Stimulated activated CD4-positive, alpha-beta T cell treated with anti-CD3 and anti-CD28 coated beads, Interleukin-12 subunit alpha, Interleukin-12 subunit beta, amount 100 ng/mL, for 4 hours (primary cell): ENCODE measurements at places on chromosomes 5 and 9.
A peak's percentile ranks its signal among the peaks of the same experiment; 100 is the strongest.

- no peak for DNase-seq
Measured at GRCh38 chr5:177470759-177471536, 2.5 kb downstream of the DBN1 start.

DNA sequence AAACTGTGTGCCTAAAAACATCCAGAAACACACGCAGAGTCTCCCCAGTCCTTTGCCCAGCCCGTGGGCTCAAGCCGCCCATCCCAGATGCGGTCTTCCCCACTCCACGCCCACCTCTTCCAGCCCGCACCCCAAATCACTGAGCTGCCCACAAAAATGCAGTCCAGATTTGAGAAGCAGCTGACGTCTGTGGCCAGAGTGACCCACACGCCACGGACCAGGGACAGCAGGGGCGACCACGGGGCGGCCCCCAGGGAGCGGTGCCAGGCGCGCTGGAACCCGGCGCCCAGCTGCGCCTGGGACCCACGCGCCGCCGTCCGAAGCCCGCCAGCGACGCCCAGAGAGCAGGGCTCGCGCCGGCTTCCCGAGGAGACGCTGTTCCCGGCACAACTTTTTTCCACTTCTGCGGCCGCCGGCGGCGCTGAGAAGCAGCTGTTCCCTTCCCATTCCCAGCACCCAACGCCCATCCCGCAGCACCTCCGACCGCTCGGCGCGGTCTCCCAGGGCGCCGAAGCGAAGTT lies 674 bp downstream of the LHFPL2 start:
- no peak for DNase-seq

DNA sequence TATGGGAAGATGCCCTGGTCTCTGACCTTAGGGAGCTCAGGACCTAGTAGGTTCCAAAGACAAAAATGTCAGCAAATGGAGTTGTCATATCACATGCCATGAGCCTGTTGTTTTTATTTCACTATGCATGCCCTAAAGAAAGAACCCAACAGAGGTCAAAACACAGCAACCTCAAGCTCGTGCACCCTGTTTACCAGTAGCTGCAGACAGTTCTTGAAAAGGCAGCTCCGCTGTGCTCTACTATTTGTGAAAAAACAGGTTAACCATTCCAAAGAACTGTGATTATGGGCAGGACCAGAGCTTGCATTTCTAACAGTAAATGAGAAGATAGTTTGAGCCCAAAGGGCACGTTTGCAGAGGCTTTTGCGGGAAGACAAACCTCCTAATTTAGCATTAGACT lies 22.8 kb downstream of the ITK start:
- DNase-seq: no peak

DNA sequence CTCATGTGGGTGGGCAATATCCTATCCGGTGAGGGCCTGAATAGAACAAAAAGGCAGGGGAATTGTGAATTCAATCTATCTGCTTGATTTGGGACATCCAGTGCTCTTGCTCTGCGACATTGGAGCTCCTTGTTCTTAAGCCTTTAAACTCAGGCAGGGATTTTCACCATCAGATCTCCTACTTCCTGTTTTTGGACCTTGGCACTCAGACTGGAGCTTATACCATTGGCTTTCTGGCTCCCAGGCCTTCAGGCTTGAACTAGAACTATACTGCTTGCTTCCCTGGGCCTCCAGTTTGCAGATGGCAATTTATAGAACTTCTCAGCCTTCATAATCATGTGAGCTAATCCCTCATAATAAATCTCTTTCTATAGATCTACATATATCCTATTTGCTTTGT lies 134.3 kb upstream of the CLINT1 start:
- DNase-seq: no peak

GRCh38 chr5:95808686-95809413 lies 13.7 kb downstream of the GLRX start:
- DNase-seq: peak; percentile 57

DNA sequence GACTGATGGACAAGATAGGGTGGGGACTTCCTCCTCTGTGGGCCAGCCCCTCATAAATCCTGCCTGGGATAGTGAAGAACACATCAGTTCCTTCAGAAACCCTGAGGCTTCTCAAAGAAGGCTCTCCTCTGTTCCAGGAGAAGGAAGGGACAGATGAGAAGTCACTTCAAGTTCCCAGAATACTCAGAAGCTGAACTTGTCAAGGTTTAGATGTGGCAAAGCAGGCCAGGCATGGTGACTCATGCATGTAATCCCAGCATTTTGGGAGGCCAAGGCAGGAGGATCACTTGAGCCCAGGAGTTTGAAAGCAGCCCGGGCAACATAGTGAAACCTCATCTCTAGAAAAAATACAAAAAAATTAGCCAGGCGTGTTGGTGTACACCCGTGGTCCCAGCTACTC lies 38.5 kb downstream of the STOM start:
- no peak for DNase-seq

DNA sequence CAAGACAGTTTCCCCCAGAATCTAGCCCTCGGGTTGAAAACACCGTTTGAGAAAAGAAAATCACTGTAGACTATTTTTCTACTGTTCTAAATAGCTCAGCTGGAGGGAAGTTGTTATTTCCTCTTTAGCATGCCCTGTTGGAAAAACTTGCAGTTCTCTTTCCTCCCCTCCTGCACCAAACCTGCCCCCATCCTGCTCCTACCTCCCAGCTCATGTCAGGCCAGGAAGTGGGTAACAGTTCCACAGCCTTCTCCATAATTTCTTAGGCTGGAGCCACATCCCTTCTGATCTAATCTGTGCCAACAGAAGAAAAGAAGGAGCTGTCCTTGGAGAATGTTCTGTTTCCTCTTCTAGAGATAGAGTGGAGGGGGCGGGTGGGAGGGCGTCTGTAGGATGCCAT lies 437.7 kb downstream of the SPOCK1 start:
- DNase-seq: no peak

DNA sequence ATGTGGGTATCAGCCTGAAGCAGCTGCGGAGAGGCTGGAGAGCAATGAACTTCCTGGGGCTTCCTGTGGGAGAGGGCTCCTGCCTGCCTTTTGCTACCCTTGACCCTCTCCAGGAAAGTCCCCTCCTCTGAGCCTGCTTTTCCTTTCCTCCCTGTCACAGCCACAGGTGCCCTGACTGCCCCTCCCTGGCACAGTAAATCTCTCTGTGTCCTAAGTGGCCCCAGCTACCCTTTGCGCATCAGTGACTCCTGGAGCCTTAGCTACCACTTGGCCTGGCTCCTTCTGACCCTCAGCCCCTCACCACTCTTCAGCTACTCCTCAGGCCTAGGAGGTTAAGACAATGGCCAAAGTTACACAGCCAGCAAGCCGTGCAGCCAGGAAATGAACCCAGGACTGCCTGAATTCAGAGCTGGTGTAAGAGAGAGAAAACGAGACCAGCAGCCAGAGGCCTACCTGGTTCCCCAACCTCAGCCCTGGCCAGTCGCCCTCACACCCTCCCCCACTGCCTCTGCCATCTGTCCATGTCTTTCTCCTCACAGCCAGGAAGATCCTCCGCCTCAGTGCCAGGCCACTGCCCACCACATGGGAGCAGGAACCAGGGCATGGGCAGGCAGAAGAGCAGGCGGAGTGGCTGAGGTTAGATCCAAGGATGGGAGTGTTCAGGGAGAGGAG lies 18.6 kb downstream of the CNTFR start:
- no peak for DNase-seq

GRCh38 chr5:153623751-153624450 lies 133.4 kb downstream of the GRIA1 start:
- DNase-seq: no peak

GRCh38 chr5:100840370-100840769 lies 62.7 kb downstream of the ST8SIA4 start:
- DNase-seq: no peak

GRCh38 chr5:156678484-156678883 lies 171.6 kb upstream of the PPP1R2B start:
- no peak for DNase-seq

- DNase-seq: no peak
Measured at GRCh38 chr5:154603953-154604679, 126.1 kb upstream of the HAND1 start.

DNA sequence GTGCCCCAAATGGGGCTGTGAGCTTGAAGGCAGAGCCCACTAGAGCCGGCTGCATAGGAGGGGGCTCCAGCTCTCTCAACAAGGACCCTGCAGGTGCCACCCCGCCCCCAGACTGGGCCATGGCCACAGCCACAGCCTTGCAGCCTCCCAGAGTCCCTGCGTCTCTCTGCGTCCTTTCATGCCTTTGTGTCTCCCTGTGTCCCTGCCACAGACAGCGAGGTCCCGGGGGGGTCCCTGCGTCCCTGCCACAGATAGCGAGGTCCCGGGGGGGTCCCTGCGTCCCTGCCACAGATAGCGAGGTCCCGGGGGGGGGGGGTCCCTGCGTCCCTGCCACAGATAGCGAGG lies 6.3 kb downstream of the NOXA1 start:
- DNase-seq: no peak

GRCh38 chr9:21286659-21287058 lies 18.5 kb downstream of the IFNA5 start:
- no peak for DNase-seq

GRCh38 chr5:60356745-60357144 lies 343.2 kb downstream of the DEPDC1B start:
- DNase-seq: no peak

- DNase-seq: peak; percentile 5
Measured at GRCh38 chr5:74903165-74903787, 37.1 kb upstream of the FAM169A start.

DNA sequence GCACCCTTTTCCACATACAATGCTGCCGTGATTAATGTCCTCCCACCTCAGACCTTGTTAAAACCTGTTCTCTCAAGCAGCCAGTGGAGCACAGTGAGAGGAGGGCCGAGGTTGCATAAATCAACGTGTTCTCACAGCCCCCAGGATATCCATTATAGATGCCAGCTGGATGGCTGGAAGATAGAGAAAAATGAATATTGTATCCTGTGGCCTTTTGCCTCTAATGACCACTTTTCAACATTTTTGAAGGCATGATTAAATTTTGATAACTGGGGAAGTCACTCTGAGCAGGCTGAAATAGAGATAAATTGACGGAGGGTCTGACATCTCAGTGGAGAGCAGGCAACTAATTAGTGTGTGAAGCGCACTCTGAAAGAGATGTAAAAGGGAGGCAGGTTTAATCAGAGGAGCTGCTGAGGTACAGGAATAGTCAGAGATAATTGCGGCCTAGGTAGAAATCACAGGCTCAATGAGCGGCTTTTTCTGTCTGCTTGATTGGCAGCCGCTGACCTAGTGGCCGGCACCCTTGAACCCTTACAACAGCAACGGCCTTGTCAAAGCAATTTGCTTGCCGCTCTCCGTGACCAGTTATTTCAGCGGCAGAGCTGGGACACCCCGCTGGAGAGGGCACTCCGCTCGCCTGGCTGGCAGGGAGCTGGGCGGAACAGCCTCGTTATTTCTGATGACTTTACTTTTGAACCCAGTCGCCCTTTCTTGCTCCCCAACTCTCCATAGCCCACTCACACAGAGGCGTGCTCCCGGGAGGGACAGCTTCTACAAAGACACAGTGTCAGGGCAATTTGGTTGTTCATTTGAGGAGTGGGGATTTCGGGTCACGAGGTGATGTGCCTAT lies 560.7 kb downstream of the PSAT1 start:
- no peak for DNase-seq

DNA sequence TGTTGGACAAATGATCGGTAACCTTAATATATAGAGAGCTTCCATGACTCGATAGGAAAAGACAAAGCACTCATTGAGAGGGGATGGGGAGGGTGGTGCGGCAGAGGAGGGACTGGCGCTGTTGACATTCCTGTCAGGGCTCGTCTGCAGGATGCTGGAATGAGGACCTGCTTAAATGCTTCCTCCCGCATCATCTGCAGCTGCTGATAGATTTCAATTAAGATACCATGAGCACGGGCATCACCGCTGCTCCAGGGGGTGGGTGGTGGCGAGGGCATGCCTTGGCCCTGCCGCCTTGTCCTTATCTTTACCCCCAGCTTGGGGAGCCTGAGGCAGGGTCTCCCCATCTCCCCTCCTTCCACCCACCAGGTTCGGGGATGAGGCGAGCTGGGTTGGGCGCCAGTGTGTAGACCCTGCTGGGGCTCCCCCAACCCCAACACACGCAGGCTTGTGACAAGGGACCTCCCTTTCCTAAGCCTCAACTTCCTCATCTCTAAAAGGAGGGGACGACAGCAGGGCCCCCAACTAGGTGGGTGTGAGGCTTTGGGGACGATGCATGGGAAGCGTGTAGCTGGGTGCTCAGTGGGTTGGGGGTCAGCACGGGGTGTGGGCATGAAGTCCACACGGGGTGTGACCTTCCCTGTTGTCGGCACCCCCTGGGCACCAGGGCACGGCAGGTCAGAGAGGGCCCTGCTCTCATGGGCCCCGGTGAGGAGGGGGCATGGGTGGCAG lies 11.7 kb upstream of the QRFP start:
- DNase-seq: no peak

GRCh38 chr5:153896701-153897100 lies 142.0 kb downstream of the FAM114A2 start:
- no peak for DNase-seq

- DNase-seq: no peak
Measured at GRCh38 chr5:17257705-17258273, 40.4 kb downstream of the BASP1 start.

DNA sequence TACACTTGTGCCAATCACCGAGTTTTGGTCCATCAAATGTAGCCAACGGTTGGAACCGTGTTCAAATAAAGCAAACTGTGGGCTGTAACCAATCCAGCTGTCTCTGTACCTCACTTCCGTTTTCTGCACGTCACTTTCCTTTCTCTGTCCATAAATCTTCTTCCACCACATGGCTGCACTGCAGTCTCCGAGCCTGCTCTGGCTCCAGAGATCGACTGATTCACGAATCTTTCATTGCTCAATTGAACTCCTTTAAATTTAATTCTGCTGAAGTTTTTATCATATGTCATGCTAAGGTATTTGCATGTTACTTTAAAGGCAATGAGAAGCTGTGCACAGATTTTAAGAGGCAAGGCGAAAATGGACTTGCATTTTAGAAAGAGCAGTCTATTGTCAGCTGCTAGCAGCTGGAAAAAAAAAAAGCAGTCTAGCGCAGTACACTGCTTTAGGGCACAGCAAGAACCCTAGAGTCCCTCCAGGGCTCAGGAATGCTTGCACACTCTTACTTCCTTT lies 13.2 kb downstream of the TTC39B start:
- DNase-seq: no peak

- no peak for DNase-seq
Measured at GRCh38 chr9:129713402-129713679, 39.5 kb downstream of the PTGES start.

GRCh38 chr9:104553261-104553660 lies 15.7 kb upstream of the OR13C8 start:
- DNase-seq: no peak

DNA sequence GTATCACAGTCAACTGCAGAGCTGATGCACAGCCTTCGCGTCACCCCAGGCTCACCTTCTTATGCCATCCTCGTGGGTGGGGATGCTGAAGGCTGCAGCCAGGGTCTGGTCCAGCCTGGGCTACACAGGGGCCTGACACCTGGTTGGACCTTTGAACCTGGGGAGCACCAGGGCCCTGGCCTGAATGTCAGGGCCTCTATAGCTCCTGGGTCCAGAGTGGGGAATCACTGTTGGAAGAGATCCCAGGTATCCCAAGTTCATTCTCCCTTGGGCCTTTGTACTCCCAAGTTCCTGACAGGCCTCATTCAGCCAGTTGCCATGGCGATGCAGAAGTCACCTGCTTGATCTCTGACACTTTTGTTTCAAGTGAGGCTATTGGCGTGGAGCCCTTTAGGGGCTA lies 43.8 kb downstream of the ZNF618 start:
- DNase-seq: no peak
